ENCODE measurements at places on chromosomes 2 and 18.
A peak's percentile ranks its signal among the peaks of the same experiment; 100 is the strongest.

- H3K27ac ChIP-seq: no peak overlapping the region
- peaks cover 10% of the 10 kb centered on the region for H3K4me1 ChIP-seq
- H3K36me3 ChIP-seq: peaks cover 63% of the 10 kb centered on the region
- no peaks in the 10 kb centered on the region for H3K27me3 ChIP-seq
- no peak for DNase-seq
Observed at GRCh38 chr2:120976501-120977307, 241.0 kb downstream of the GLI2 start.

DNA sequence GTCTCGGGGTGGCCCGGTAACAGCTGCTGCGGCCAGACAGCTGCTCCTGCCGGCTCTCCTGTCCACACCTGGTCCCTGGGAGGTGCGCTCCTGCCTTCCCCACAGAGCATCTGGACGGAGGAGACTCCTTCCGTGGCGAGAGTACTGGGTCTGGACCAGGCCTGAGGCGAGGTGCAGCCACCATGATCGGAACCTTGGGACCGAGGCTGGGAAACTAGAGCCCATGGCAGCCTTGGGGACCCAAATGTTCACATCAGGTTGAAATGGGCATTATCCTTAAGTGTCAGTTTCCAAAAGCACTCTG is 628 bp downstream of the GIGYF2 start:
- H3K4me3 ChIP-seq: peak overlapping the region; percentile 98
- H3K27ac ChIP-seq: peak overlapping the region; percentile 52
- no peak for DNase-seq
- H3K27me3 ChIP-seq: no peaks in the 10 kb centered on the region

GRCh38 chr2:67660871-67661270 is 263.7 kb downstream of the ETAA1 start:
- H3K27ac ChIP-seq: no peak overlapping the region
- no peaks in the 10 kb centered on the region for H3K27me3 ChIP-seq
- no peak for DNase-seq

GRCh38 chr2:221109552-221109951 is 462.6 kb downstream of the EPHA4 start:
- DNase-seq: no peak
- no peaks in the 10 kb centered on the region for H3K27me3 ChIP-seq
- no peak overlapping the region for H3K27ac ChIP-seq
- no peaks in the 10 kb centered on the region for H3K36me3 ChIP-seq

DNA sequence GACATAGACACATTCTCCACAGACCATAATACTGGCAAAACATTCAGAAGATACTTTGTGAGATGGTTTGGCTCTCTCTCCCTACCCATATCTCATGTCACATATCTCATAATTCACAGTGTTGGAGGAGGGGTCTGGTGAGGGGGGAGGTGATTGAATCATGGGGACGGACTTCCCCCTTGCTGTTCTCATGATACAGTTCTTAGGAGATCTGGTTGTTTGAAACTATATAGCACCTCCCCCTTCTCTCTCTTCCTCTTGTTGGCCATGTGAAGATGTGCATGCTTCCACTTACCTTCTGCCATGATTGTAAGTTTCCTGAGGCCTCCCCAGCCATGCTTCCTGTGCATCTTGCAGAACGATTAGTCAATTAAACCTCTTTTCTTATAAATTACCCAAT is 61.1 kb downstream of the HK2 start:
- peak; percentile 12 for DNase-seq
- H3K27me3 ChIP-seq: no peaks in the 10 kb centered on the region
- H3K4me3 ChIP-seq: no peak overlapping the region
- H3K27ac ChIP-seq: no peak overlapping the region

GRCh38 chr2:61811821-61812220 is 42.0 kb downstream of the FAM161A start:
- H3K27me3 ChIP-seq: peaks cover 6% of the 10 kb centered on the region
- DNase-seq: no peak

DNA sequence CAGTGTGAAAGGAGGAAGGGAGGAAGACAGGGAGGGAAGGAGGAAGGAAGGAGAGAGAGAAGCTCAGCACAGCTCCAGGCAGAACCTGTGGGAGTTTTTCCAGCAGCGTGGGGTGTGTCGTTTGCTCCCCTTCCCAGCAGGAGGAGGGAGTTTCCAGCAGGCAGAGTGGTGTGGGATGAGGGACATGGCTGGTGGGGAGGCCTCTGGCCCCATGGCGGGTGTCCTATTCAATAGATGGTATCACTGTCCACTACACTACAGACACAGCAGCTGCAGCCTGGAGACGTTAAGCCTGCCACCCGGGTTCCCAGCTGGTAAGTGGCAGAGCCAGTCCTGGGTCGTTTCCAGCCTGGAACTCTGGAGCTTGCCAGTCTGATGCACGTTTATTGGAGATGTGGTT is 44.7 kb downstream of the GLI2 start:
- no peaks in the 10 kb centered on the region for H3K27me3 ChIP-seq
- H3K4me1 ChIP-seq: peaks cover 58% of the 10 kb centered on the region
- no peak overlapping the region for H3K4me3 ChIP-seq
- H3K36me3 ChIP-seq: peaks cover 6% of the 10 kb centered on the region
- DNase-seq: peak; percentile 54

GRCh38 chr2:152155209-152155608 is 20.4 kb downstream of the STAM2 start:
- H3K27me3 ChIP-seq: no peaks in the 10 kb centered on the region
- no peak for DNase-seq
- H3K27ac ChIP-seq: no peak overlapping the region
- H3K36me3 ChIP-seq: peaks cover 4% of the 10 kb centered on the region

- no peak overlapping the region for H3K27ac ChIP-seq
- no peak overlapping the region for H3K4me3 ChIP-seq
- peaks cover 20% of the 10 kb centered on the region for H3K4me1 ChIP-seq
- peaks cover 84% of the 10 kb centered on the region for H3K36me3 ChIP-seq
- DNase-seq: no peak
Observed at GRCh38 chr2:241226723-241227572, 38.5 kb downstream of the ANO7 start.

GRCh38 chr2:111994042-111994441 is 61.0 kb upstream of the TMEM87B start:
- H3K27ac ChIP-seq: no peak overlapping the region
- H3K4me1 ChIP-seq: peaks cover 6% of the 10 kb centered on the region
- H3K27me3 ChIP-seq: no peaks in the 10 kb centered on the region
- no peak for DNase-seq

DNA sequence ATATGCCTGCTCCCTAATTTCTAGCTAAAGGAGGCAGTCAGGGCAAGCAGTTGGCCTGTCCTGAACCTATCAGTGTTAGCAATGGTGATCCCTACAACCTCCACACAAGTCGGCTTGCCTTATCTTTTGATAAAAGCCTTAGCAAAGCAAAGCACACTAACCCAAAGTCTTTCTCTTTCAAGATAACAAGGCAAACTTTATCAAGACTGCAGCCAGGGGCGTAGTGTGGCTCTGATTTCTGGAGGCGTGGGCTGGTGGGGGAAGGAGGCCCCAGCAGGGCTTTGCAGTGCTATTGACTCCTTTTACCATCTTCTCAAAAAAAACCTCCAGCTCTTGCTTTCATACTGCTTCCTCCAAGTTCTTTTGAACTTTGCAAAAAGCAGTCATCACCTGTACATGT is 40.2 kb upstream of the LAMA1 start:
- H3K36me3 ChIP-seq: no peaks in the 10 kb centered on the region
- DNase-seq: no peak
- no peak overlapping the region for H3K4me3 ChIP-seq

DNA sequence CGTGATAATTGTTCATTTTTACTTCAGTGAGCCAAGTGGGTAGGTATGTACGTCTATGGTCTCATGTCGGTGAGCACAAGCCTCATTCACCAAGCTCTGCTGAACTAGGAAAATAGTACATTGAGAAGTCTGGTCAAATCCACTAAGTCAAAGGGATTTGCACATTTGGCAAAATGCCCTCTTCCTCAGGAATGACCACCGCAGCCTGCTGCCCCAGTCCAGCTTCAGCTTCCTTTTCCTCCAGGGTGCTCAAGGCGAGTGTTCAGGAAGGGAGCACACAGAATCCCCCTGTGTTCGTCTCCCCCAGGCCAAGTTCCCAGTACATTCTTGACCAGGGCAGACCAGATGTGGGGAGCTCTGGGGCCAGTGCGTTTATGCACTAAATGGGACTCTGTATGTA is 23.0 kb downstream of the TCF7L1 start:
- peak overlapping the region; percentile 10 for H3K27ac ChIP-seq
- H3K27me3 ChIP-seq: no peaks in the 10 kb centered on the region
- peaks cover 6% of the 10 kb centered on the region for H3K4me1 ChIP-seq
- no peak overlapping the region for H3K4me3 ChIP-seq
- peaks cover 12% of the 10 kb centered on the region for H3K36me3 ChIP-seq
- no peak for DNase-seq

DNA sequence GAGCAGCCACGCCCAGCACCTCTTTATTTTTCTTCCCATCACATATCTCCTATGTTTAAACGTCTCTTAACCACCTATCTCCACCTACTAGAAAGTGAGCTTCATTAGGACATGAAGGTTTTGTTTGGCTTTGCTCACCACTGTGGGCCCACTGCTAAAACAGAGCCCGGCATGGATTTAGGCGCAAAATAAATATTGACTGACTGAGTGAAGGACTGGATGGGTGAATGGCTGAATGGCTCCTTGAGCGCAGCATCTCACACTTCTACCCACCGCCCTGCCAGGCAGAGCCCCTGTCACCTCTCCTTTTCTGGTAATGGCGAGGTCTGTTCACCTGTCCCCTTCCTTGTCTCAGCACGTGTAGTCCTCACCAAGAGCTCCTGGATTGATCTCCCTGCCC is 10.1 kb downstream of the CAPG start:
- no peaks in the 10 kb centered on the region for H3K27me3 ChIP-seq
- peaks cover 5% of the 10 kb centered on the region for H3K4me1 ChIP-seq
- peaks cover 70% of the 10 kb centered on the region for H3K36me3 ChIP-seq

DNA sequence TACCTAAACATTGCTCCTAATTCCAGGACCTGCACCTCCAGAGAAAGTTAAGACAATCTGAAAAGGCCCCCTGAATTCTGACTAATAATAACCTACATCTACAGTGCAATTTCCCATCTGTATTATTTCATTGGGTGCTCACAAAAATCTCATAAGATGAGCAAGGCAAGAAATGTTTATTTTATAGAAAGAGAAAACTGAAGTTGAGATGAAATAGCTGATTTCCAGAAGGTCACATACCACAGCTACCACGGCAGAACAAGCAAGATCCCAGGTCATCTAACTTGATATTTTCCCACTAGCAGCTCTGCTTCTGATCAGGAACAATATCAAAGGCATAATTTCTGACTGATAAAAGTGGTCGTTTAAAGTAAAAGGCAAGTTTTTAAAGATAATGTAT is 105.8 kb upstream of the COL5A2 start:
- H3K4me3 ChIP-seq: no peak overlapping the region
- peak overlapping the region; percentile 35 for H3K27ac ChIP-seq
- no peaks in the 10 kb centered on the region for H3K36me3 ChIP-seq
- H3K27me3 ChIP-seq: no peaks in the 10 kb centered on the region
- no peaks in the 10 kb centered on the region for H3K4me1 ChIP-seq

- H3K27me3 ChIP-seq: no peaks in the 10 kb centered on the region
- no peak overlapping the region for H3K4me3 ChIP-seq
- H3K36me3 ChIP-seq: peaks cover 9% of the 10 kb centered on the region
Observed at GRCh38 chr2:25794544-25795276, 83.6 kb downstream of the ASXL2 start.

GRCh38 chr2:109690457-109690821 is 76.3 kb downstream of the SOWAHC start:
- no peak for DNase-seq
- no peak overlapping the region for H3K4me3 ChIP-seq
- H3K36me3 ChIP-seq: no peaks in the 10 kb centered on the region
- no peak overlapping the region for H3K27ac ChIP-seq
- H3K4me1 ChIP-seq: peaks cover 5% of the 10 kb centered on the region

DNA sequence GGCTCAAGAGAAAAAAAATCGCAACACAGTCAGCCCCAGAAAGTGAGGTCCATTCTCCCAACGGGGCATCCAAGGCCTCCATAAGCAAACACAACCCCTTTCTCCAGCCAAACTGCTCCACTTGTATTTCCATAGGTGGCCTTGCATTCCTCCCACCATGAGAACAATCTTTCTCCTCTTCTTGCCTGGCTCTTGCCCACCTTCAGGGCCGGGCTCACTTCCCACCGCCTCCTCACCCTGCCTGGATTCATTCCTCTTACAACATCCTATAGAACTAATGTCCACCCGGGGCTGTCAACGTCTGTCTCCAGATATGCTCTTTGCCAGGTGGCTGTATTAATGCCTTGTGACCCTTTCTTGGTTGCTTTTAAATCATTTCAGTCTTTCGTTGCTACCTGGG is 124.5 kb downstream of the SMAD7 start:
- H3K4me3 ChIP-seq: no peak overlapping the region
- DNase-seq: no peak
- no peaks in the 10 kb centered on the region for H3K27me3 ChIP-seq

- peaks cover 15% of the 10 kb centered on the region for H3K4me1 ChIP-seq
- no peaks in the 10 kb centered on the region for H3K27me3 ChIP-seq
- no peak overlapping the region for H3K4me3 ChIP-seq
- no peak overlapping the region for H3K27ac ChIP-seq
- DNase-seq: no peak
Observed at GRCh38 chr2:134433979-134434378, 180.1 kb downstream of the MGAT5 start.

DNA sequence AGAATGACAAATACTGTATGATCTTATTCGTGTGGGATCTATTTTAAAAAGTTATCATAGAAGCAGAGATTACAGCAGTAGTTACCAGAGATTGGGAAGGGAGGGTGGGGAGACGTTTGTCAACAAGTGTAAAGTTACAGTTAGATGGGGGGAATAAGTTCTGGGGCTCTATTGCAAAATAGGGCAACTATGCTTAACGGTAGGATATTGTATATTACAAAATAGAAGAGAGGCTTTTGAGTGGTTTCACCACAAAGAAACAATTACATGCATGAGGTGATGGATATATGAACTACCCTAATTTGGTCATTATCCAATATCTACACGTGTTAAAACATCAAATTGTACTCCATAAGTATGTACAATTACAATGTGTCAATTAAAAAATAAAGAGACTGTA is 123.4 kb upstream of the NOSTRIN start:
- H3K27ac ChIP-seq: no peak overlapping the region
- DNase-seq: no peak
- no peaks in the 10 kb centered on the region for H3K36me3 ChIP-seq
- no peaks in the 10 kb centered on the region for H3K27me3 ChIP-seq
- H3K4me1 ChIP-seq: no peaks in the 10 kb centered on the region

DNA sequence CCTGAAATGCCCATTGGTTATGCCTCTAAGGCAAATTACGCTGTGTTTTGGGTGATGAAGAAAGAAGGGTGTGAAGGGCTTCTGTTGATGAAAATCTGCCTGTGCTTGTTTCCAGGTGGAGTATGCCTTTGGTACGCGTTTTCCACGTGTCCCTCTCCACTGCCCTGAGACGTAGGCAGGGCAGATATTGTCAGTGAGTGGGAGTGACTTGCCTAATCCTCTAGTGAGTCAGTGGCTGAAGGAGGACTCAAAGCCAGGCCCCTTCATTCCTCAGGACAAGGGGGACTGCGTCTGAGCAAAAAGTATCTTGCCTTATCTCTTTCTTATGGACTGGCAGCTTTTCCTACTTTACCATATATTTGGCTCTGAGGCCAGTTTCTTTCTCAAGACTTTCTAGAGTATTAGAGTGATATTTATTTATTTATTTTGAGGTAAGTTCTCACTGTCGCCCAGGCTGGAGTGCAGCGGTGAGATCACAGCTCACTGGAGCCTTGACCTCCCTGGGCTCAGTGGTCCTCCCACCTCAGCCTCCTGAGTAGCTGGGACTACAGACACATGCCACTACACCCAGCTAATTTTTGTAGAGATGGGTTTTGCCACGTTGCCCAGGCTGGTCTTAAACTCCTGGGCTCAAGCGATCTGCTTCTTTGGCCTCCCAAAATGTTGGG is 10.2 kb downstream of the RALB start:
- H3K36me3 ChIP-seq: peaks cover 11% of the 10 kb centered on the region
- no peaks in the 10 kb centered on the region for H3K27me3 ChIP-seq
- peak; percentile 55 for DNase-seq
- H3K27ac ChIP-seq: no peak overlapping the region
- no peak overlapping the region for H3K4me3 ChIP-seq
